MG63 (cell line): ENCODE measurements at places on chromosomes 1 and 21. TPM values are rescaled to one million over a fixed set of nuclear protein-coding genes. Genes with fewer than 3 reads are reported as not detected.

DNA sequence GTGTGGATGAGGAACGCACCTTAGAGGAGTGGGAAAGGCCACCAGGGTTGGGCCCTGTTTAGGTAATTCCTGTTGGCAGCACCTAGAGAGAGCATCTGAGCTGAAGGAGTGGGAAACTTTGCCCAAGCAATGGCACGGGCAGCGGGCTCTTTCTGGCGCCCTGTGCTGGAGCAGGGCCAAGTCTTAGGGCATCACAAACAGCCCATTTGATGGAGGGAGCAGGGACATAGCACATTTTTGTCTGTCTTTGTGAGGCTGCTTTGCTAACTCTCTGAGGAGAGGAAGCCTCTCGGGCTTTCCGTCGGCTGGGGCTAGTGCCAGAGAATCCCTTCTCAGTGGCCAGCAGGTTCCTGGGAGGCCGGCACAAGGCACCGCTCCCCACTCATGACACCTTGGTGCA is 22.5 kb upstream of the CNTN2 start:
- DNase-seq: no peak

DNA sequence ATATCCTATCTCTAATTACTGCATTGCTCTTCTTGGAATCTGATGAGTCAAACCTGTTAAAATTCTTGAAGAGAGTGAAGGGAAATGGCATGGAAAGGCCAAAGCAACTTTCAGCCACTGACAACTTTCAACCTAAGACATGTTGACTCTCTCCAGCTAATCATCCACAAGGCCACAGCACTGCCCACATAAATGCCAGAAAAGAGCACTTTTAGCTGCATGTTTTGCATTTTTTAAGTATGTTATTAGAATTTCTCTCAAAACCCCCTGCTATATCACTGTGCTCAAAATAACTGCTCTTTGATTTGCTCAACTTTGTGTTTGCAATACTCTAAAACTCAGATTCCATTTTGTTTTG is 352.5 kb downstream of the ADGRL2 start:
- no peak for DNase-seq

- no peak for DNase-seq
Measured at GRCh38 chr21:24050231-24050630, 1557.0 kb downstream of the MRPL39 start.

GRCh38 chr1:180836449-180836848 is 76.2 kb upstream of the KIAA1614 start:
- DNase-seq: no peak

DNA sequence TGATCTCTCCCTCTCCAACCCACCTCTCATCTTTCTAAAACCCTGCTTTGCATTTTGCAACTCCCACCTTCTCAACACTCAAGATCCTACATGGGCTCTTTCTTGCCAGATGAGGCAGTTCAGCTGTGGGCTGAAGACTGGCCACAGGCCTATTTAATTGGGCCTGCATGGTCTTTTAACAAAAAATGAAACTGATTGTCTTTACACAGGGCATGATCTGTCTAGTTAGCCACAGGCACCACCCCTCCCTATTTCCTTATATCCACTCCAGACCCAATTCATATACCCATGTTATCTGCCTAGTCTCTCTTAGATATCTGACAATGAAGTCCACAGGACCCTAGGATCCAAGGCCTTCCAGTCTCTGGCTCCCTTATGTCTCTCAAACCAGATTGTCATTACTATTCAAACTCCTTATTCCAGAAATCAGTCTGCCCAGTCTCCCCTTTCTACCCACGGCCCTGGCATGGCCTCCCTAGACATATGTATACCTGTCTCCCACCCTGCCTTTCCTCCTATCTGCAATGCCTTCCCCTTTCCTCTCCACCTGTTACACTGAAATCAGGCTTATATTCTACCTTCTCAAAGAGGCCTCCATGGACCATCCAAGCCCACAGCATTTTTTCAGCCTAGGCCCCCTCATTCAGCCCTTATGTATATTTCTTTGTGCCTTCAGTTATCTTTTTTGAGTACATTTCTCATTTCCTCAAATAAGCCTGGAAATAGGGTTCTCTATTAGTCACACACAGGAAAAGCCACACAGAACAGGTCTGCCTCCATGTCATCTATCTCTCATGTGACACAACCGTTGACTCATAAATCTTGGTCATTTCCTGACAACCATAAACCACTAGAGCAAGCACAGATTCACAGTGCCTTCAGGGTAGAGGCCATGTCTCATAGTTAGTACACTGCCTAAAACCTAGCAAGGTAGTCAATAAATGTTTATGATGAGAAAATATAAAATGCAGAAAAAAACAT is 39.0 kb downstream of the LPAR3 start:
- peak; percentile 20 for DNase-seq

DNA sequence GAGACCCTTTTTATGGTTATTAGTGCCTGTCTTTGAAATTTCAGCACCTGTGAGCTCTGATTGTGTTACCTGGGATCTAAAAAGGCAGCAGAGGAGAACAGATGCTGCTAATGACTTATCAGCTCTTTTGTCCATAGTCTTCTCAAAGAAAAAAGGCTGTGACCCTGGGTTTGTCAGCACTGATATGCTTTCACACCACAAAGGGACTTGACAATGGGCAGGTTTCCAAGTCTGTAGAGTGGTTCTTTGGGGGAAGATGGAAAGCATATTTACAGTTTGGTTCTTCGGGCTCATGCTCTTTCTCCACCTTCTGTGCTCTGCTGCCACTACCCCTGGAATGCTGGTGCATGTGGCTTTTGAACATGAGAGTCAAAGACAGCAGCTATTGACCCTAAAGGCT is 32.0 kb downstream of the DNAJC6 start:
- DNase-seq: no peak

GRCh38 chr1:67761730-67762129 is 71.5 kb downstream of the GNG12 start:
- no peak for DNase-seq

- no peak for DNase-seq
Measured at GRCh38 chr21:41776778-41777177, 9.9 kb upstream of the RIPK4 start.

DNA sequence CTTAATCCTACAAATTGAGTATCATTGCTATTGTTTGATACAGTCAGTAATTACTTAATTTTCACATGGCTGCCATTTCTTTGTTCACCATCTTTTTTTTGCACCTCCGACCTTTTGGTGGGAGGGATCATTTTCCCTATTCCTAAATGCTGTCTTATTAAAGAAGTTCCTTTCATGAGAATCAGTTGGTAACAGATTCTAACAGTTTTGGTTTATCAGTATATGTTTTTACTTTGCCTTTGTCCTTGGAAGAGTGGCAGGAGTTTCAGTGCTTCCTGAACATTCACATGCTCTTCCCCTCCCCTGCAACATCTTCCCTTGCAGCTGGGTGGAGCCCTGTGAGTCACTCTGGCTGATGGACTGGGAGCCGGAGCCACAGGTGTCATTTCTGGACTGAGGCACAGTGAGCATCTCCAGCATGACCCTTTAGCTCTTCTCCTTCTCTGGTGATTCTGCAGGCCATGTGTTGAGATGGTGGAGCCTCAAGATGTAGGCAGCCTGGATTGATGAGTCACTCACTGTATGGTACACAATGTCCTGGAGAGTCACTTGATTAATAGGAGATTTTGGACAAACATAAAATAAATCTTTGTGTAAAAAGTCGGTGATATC is 217.7 kb downstream of the URB2 start:
- peak; percentile 50 for DNase-seq

DNA sequence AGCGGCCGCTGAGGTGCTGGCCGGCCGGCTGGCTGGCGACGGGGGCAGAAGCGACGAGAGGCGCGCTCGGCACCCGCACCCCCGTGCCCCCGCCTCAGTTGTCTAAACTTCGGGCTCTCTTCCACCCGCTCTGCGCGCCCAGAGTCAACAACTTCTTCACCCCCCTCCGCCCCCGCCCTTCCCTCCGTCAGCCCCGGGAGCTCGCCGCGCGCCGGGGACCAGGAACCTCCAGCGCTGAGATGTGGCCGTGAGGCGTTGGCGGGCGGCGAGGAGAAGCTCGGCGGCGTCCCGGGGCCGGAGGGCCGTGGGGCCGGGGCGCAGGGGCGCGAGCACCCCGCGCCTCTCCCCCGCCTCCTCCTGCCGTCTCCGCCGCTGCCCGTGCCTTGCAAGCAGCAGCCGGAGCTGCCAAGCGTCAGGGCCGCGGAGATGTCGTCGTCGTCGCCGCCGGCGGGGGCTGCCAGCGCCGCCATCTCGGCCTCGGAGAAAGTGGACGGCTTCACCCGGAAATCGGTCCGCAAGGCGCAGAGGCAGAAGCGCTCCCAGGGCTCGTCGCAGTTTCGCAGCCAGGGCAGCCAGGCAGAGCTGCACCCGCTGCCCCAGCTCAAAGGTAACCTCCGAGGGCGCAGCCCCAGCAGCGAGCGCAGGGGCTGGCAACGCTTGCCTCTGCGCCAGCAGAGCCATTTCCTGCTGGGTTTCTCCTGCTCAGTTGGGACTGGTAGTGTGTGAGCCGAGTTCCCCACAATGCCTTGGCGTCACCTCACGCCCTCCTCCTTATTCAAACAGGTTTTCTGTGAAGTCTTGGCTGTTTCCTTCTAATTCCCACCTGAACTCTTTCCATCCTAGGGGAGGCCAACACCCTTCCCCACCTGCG is 710 bp downstream of the PPP2R5A start:
- DNase-seq: peak; percentile 67

DNA sequence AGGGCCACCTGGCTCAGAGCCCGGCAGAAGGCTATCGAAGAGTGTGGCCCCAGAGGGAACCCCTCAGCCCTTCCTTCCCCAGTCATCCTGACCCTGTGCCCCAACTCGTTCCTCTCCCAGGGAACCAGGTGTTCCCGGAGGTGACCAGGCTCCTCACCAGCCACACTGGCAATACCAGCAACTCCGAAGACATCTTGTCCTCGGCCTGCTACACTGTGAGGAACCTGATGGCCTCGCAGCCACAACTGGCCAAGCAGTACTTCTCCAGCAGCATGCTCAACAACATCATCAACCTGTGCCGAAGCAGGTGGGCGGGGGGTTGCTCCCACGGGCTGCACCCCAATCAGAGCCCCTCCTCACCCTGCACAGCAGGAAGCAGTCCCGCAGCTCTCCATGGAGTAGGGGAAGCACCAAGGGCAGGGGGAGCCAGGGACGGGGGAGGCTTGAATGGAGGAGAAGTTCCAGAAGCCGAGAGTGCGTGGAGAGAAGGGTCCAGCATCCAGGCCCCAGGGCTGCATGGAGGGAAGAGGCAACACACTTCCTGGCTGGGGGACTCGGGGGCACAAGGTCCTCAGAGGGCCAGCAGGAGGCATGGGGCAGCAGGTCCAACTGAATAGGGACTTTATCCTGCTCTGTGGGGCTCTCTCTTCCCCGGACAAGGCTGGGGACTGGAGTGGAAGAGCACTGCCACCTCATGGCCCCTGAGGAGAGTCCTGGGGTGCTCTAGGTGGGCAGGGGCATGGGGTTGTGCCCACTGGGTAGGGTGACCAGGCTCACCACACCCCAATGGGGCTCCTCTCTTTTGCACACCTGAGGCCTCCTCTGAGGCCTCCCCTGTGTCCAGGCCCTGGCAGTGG is 41.7 kb downstream of the PKP1 start:
- DNase-seq: no peak

DNA sequence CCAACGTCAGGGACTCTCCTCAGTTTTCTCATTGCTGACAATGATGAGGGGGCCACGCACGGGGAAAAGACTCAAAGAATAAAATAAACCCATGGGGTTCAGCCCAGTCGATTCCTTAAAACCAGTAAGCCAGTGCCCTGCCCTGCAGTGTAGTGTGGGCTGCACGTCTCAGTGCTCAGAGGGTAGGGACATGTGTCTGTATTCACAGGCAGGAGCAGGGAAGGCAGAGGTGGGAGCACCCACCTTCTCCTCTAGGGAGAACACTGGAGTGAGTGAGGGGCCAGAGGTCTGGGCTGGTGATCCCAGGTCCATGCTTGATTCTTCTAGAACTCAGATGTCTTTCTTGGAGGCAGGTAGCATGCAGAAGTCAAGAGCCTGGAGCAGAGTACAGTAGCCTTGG is 303.6 kb downstream of the MATN1 start:
- DNase-seq: no peak

DNA sequence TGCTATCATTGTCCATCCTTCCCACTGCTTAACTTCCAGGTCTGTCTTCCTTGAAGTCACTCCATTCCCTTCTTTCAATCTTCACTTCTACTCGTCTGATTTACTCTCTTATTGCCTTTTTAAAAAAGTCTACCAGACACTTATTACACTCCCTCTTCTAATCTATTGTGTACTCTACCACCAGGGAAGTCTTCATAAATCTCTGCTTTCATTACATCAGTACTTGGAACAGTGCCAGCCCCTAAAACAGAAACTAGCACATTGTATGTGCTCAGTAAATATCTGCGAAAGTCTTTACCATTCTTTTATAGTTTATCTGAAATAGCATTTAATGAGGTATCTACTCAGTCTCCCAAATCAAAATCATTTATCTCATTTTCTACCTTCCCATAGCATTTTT is 236.4 kb downstream of the USH2A start:
- no peak for DNase-seq

CFHR2 gene
- total RNA-seq: not detected in 2 replicates

FAM72C gene
- 0.89 and 4.1 TPM in 2 replicates for total RNA-seq

FH gene
- total RNA-seq: 241 and 261 TPM in 2 replicates

HSPB7 gene
- total RNA-seq: 1.9 and 4.5 TPM in 2 replicates

TNFRSF4 gene
- not detected in 2 replicates for total RNA-seq

CYP4A22 gene
- total RNA-seq: not detected in 2 replicates

SPATA6 gene
- total RNA-seq: 0.15 and 0.46 TPM in 2 replicates

PRAMEF17 gene
- total RNA-seq: not detected in 2 replicates

PROK1 gene
- total RNA-seq: not detected in 2 replicates

CRYBG2 gene
- total RNA-seq: not detected in 2 replicates

GABRD gene
- total RNA-seq: not detected in 2 replicates

PHC2 gene
- total RNA-seq: 67.2 and 102 TPM in 2 replicates
